ENCODE measurements at places on chromosomes 6 and 20. TPM values are rescaled to one million over a fixed set of nuclear protein-coding genes. Genes with fewer than 3 reads are reported as not detected.

Gene FAM83B
- not detected for total RNA-seq

Gene SLCO4A1
- 54.2 TPM for total RNA-seq

Gene TRPC4AP
- 49.4 TPM for total RNA-seq

Gene FAM217B
- total RNA-seq = 33.7 TPM

Gene METTL24
- total RNA-seq = not detected

Data from activated CD4-positive, alpha-beta T cell treated with anti-CD3 and anti-CD28 coated beads, Interleukin-2, amount 10 ng/mL, durations not matched to agents 7 days and 5 days (primary cell).